ENCODE measurements at places on chromosomes 12 and 14.
A peak's percentile ranks its signal among the peaks of the same experiment; 100 is the strongest.

DNA sequence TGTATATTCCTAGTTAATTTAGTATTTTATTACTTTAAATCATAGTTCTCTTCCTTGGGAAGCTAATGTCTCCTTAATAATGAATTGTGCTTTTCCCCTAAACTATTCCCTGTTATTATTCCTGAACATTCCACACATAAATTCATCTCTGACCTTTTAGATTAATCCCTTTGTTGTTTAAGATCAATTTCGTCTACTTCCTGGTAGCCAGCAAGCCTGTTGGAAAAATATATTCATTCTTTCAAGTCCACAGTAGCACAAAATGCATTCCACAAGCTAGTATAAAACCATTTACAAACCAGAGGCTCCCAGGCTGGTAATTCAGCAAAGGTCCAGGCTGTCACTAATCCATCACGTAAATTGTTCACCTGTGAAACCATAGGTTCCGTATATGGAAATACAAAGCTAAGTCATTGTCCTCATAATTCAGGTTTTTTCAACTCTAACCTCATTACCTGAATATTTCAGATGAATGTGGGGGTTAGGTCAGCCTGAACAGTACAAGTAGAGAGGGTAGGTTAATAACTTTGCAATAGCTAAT lies 232.7 kb downstream of the SEC23A start:
- no peak for DNase-seq

DNA sequence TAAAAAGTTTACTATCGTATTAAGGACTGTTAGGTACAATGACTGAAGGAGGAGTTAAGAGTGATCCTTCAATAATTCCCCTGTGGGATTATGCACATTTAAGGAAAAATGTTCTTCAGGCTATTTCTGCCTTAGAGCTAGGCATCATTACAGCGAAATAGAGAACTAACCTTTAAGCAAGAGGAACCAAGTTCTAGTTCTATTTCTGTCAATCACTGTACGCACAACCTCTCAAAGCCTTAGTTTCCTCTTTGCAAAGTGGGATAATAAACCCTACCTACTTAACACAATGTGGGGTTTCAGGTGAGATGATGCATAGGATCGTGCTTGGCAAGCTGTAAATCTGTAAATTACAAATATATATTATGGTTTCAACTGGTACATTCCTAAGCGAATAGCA lies 15.4 kb downstream of the NTF3 start:
- no peak for DNase-seq

- no peak for DNase-seq
Measured at GRCh38 chr12:115411121-115411520, 727.1 kb upstream of the TBX3 start.

GRCh38 chr12:14810953-14811483 lies 3.0 kb downstream of the SMCO3 start:
- DNase-seq = no peak

GRCh38 chr12:130872179-130873096 lies 572 bp downstream of the RAN start:
- DNase-seq = peak; percentile 28

DNA sequence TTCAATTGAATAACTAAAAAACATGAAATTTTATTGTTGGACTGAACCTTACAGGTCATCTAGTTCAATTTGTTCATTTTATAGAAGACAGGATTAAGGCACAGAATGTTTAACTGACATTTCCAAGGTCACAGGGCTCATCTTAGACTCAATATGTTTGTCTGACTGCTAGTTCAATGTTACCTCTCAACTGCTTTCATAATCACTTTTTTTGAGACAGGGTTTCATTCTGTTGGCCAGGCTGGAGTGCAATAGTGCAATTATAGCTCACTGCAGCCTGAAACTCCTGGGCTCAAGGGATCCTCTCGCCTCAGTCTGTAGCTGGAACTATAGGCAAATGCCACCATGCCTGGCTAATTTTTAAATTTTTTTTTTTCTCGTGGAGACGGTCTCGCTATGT lies 24.4 kb upstream of the ITGA5 start:
- no peak for DNase-seq

DNA sequence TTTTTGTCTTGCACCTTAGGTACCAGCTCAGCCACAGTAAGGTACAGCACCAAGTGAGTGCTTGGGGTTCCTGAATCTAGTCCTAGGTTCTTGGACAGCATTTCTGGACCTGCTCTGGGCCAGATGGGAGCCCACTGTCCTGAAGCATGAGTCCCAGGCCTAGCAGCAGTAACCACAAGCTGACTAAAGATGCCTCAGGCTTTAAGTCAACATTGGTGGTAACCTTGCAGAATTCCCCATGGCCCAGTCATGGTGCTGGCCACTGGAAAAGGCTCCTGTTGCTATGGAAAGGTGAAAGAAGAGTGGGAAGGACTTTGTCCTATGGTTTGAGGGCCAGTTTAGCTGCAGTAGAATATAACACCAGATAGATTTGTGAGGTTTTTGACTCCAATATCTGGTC lies 86.9 kb upstream of the CLEC14A start:
- DNase-seq = no peak

- no peak for DNase-seq
Measured at GRCh38 chr14:104749111-104749649, 3.8 kb upstream of the SIVA1 start.

DNA sequence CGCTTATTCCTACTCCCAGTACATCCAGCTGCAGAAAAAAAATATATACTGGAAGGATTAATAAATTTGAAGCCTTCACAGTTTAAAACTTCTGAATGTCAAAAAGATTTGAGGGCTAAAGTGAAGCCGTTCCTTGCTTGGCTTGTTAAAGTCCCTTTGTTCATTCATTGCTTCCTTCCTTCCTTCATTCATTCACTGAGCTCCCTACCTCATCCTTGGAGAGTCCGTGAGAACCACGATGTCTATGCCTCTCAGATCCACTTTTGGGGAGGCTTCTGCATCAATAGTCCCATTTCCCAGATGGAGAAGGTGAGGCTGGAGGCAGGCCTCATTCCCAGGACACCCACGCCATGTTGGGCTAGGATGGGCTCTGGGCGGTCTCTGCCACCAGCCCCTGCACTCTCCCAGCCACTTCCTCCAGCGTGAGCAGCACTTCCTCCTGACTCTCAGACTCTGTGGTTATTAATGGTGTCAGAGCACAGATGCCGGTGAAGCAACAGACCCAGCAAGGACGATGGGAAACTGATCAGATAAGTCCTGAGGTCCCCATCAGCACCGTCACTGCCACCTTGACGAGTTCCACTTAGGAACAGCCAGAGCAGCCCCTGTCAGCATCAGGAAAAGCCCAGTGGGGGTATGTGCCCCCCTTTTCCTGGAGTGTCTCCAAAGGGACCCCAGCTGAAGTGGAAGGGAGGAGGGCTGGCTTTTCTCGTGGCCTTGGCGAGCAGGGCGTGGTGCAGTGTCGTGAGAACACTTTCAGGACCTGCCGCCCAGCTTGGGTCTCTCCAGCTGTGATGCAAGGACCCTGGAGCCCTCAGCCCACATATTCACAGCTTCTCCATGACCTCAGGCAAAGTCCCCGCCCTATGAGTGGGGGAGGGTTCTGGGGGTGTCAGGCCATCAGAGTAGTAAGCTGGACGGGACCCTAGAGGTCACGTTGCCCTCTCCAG lies 21.2 kb downstream of the ASB2 start:
- DNase-seq = peak; percentile 41

DNA sequence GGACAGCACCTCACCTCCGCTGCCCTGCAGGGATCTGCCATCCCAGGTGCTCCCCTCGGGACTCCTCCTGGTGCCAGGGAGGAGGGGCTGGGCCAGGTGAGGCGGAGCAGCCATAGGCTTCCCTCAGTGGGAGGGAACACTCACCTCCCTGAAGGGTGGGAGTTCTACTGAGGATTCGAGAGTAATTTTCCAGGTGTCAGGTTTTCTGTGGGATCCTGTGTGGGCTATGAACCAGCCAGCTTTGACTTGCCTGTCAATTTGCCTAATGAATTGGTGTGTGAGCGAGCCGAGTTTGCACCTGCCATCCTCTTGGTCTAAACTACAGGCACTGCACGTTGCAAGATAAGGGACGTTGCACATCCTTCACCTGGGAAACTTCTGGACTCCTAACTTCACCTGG lies 50.3 kb downstream of the NOC4L start:
- DNase-seq = no peak

DNA sequence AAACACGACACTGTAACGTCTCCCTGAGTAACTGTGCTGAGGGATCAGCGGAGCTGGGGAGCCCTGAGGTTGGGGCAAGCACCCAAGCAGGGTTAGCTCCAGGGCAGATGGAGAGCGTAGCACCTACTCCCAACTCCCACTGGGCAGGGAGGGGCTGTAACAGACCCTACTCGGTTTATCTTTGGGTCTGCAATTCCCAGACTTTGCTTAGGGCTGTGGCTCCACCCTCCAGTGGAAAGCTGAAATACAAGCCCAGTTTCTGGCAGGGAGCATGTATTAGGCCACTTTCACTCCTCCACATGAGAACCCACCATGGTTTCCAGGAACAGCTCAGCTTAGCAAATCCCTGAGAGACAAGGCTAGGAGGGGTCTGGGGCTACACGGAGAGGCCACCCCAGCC lies 17.3 kb upstream of the TC2N start:
- DNase-seq = no peak

DNA sequence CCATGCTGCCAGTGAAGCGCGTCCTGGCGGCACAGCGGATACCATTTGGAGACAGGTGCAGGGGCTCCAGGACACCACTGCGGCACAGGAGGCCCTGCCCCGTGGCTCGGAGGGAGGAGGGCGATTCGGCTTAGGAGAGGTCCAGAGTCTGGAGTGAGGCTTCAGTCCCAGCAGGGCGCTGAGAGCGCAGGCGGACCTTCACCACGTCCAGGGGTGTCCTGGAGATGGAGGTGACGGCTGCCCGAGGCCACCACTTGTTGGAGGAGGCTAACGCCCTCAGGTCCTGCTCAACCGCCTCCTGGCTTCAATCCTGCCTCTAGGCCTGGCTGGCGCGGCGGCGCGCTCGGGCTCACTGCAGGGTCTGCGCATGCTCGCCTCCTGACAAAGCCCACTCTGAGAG lies 45.7 kb downstream of the EIF2S3B start:
- no peak for DNase-seq

- no peak for DNase-seq
Measured at GRCh38 chr12:27672051-27672450, 24.2 kb upstream of the REP15 start.

- no peak for DNase-seq
Measured at GRCh38 chr14:61329478-61330051, 8.2 kb downstream of the PRKCH start.

GRCh38 chr12:95532851-95533250 lies 18.4 kb downstream of the USP44 start:
- no peak for DNase-seq

DNA sequence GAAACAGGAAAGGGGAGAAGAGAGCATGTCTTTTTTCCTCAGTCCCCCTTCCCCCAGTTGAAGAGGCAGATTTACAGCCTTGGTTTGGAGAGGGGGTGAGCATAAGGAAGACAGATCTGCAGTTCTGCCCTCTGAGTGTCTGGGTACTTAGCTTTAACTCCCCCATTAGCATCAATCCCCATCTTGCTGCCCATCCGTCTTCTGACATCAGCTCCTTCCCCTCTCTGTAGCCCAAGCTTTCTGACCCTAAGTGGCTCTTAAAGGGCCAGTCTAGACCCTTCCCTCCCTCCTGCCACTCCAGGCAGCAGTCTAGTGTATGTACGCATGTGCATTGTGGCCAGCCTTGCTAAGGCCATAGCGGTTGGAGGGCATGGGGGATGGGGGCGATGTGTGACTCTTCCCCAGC lies 7.3 kb downstream of the GPR84 start:
- DNase-seq = no peak

DNA sequence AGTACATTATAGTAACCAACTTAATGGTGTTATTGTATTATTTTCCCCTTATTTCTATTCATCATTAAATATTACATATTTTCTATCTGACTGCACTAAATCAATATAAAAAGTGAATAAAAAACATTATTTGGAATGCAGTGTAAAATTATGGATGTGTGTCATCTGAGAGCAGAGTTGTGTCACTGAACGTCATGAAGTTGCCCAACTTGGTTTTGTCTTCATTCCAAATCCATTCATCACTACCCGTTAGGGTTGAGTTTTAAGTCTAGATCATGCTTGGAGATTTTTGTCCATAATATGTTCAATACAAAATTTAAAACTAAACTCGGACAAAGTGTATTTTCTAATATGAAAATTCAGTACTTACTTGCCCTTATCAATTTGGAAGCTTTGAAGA lies 16.1 kb downstream of the KLRF1 start:
- DNase-seq = no peak

GRCh38 chr12:25054783-25055144 lies 105.9 kb upstream of the BCAT1 start:
- DNase-seq = peak; percentile 11

- DNase-seq = peak; percentile 49
Measured at GRCh38 chr14:77094672-77095284, 3.3 kb upstream of the CIPC start.

DNA sequence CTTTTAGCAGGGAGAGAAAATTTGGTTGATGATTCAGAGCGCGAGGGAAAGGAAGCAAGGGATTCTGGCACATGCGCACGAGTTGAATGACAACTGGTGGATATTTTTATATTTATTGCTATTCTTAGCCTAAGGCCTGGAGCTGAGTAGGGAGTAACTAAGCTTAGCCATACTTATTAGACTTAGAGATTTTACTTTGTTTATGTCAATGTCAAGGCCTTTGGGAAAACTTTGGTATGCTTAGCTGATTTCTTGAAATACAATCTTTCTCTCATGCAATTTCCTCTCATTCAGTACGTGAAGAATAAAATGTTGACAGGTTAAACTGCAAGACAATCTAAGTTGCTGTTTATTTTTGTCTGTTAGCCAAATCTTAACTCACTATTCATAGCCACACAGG lies 101.1 kb downstream of the CRADD start:
- DNase-seq = no peak

DNA sequence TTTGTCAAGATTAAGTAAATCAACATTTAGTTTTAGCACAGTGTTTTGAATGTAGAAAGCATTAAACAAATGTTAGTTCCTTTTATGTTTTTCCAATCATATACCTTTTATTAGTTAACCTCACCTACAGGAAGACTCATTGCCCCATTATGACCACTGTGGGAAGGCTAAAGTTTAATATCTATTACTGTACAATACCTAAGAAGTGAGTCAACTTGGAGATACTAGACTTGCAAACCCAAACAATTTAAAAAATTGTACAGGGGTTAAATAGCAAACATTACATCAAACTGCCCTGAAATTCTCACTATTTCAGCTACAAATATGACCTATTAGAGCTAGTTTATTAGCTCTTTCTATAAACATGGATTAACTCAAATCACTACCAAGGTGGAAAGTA lies 8.6 kb upstream of the G2E3 start:
- DNase-seq = no peak

DNA sequence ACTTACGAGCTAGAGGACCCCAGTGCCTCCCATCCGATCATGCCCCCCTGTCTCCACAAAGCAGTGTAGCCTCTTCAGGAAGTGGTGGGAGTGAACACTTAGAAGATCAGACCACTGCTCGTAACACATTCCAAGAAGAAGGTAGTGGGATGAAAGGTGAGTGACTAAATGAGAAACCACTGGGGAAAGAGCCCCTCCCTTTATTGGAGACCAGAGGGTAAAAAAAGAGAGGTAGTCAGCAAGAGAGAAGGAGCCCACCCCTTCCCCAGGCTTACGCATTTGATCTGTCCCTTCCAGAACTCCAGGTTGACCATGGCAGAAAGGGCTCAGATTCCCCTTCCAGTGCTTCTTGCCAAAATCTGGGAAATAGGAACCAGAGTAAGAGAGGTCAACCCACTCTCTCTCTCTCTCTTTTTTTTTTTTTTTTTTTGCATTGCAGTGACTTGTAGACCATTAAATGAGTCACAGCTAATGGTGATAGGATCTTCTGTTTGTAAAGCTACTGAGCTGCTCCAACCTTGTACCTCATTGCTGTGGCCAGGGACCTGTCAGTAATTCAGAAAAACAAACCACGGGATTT lies 165.4 kb downstream of the GCH1 start:
- no peak for DNase-seq

- no peak for DNase-seq
Measured at GRCh38 chr12:110848314-110848923, 1.6 kb downstream of the CCDC63 start.
